ENCODE measurements at places on chromosomes 5 and 9.

DNA sequence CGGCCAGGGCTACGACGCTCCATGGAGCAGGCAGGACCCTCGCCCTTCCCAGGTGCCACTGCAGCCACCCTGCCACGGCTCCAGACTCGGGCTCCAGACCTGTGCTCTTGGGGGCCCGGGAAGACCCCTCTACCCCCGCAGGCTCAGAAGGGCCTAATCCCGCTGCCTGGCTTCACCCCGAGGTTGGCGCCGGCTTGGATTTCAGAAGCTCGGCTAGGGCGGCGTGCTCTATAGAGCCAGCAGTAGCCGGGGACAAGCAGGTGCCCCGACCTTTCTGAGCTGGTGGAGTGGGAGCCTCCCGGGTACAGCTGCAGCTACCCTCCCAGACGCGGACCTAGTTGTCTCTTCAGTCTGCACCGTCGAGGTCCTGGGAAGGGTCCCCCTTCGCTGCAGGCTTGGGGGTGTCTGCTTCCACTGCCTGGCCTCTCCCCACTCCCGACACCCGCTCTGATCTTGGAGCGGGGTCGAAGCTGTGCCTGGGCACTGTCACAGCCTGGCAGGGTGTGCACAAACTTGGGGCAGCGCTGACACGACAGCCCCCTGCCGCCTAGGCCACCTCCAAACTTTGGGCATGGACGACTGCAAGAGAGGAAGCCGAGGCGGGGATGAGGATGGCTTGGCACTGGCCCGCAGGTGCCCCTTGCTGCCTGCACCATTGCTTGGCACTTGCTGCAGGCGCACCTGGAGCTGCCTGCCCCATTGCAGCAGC is 1366.1 kb upstream of the CDH9 start:
- DNase-seq, result no peak

GRCh38 chr5:127596501-127596900 is 52.4 kb upstream of the CTXN3 start:
- no peak for DNase-seq

DNA sequence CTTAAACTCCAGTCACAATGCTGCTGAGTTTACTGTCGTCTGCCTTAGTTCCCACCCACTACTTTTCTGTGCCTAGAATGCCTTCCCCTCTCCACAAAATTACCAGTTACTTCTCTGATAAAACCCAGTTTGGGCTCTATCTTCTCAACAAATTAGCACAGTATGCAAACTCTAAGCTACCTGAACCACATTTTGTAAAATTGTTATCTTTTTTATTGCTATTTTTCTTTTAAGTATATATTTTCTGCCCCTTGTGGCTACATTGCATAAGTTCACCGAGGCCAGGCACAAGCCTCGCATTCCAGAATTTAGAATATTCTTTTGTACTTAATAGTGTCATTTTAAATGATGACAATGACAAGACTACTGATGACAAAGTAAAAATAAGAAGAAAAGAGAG is 60.0 kb downstream of the POU5F2 start:
- no peak for DNase-seq

- DNase-seq, result no peak
Observed at GRCh38 chr5:88858392-88858791, 24.6 kb downstream of the MEF2C start.

DNA sequence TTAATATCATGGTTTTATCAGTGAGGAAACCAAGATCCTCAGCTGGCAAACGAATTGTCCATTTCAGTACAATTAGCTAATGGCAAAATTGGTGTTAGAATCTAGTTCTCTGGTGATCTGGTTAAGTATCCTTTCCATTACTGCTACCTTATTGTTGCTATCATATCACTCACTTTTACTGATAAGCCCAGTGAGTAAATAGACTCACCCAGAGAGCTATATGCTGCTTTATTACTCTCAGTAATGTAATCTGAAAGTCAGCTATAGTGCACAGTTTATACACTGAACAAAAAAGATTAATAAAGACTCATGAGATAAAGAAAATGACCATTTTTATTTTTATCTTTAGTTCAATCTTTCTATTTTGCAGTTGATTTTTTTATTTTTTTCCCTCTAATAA is 95.0 kb downstream of the DMAC1 start:
- DNase-seq, result no peak
